ENCODE measurements at places on chromosomes 12 and 14. TPM values are rescaled to one million over a fixed set of nuclear protein-coding genes. Genes with fewer than 3 reads are reported as not detected.

The FERMT2 gene
- 31.0 TPM for total RNA-seq

The CLEC6A gene
- total RNA-seq = not detected

The PLEKHD1 gene
- 0.04 TPM for total RNA-seq

The SIX6 gene
- not detected for total RNA-seq

The KRT2 gene
- not detected for total RNA-seq

The TAS2R43 gene
- total RNA-seq = not detected

The HPD gene
- total RNA-seq = 1.8 TPM

The PKP2 gene
- total RNA-seq = 2.7 TPM

The PLD4 gene
- 0.06 TPM for total RNA-seq

The ACOT6 gene
- not detected for total RNA-seq

The SLC17A8 gene
- not detected for total RNA-seq

The FLRT2 gene
- 4.1 TPM for total RNA-seq

The FOXN4 gene
- 0.06 TPM for total RNA-seq

The EMP1 gene
- 87.2 TPM for total RNA-seq

The OR4E2 gene
- total RNA-seq = not detected

The NKX2-1 gene
- 0.03 TPM for total RNA-seq

The SOX5 gene
- total RNA-seq = not detected

The RASAL1 gene
- 0.45 TPM for total RNA-seq

The GLT8D2 gene
- 0.25 TPM for total RNA-seq

The RGS6 gene
- not detected for total RNA-seq

The MED6 gene
- 57.7 TPM for total RNA-seq

The DCN gene
- total RNA-seq = not detected

The MGP gene
- not detected for total RNA-seq

The KRT83 gene
- 6.5 TPM for total RNA-seq

The MGAT4C gene
- total RNA-seq = 0.02 TPM

The SLC2A14 gene
- total RNA-seq = not detected

The RASSF9 gene
- total RNA-seq = 0.67 TPM

The C12orf50 gene
- total RNA-seq = not detected

The FRS2 gene
- total RNA-seq = 9.6 TPM

The GLS2 gene
- total RNA-seq = 0.11 TPM

The PRIMA1 gene
- 0.39 TPM for total RNA-seq

The CISTR gene
- total RNA-seq = not detected

The RDH16 gene
- 0.10 TPM for total RNA-seq

The C12orf56 gene
- 0.03 TPM for total RNA-seq

The TMEM19 gene
- 33.3 TPM for total RNA-seq

The FBXO21 gene
- 44.3 TPM for total RNA-seq

The DBX2 gene
- not detected for total RNA-seq

The KCNK10 gene
- total RNA-seq = not detected

The MYL2 gene
- total RNA-seq = 0.13 TPM

The STON2 gene
- 0.79 TPM for total RNA-seq

The KRT86 gene
- total RNA-seq = 42.7 TPM

The A2M gene
- total RNA-seq = not detected

The TRIM9 gene
- total RNA-seq = 10.5 TPM

The KTN1 gene
- total RNA-seq = 87.4 TPM

The NDRG2 gene
- 2.1 TPM for total RNA-seq

The PLEK2 gene
- total RNA-seq = 29.7 TPM

The CLEC4C gene
- not detected for total RNA-seq

The SLC35E3 gene
- total RNA-seq = 15.9 TPM

The KRT72 gene
- total RNA-seq = not detected

The C14orf180 gene
- total RNA-seq = not detected

The SDS gene
- total RNA-seq = 0.42 TPM

The ADCY4 gene
- total RNA-seq = not detected

The INHBC gene
- 0.05 TPM for total RNA-seq

The APOF gene
- total RNA-seq = not detected

The CCDC196 gene
- not detected for total RNA-seq

The MAP3K9 gene
- 3.8 TPM for total RNA-seq

The LALBA gene
- not detected for total RNA-seq

The COX8C gene
- total RNA-seq = not detected

The PPP1R1A gene
- total RNA-seq = 0.18 TPM

Data from A549 treated with CORT108297 at 1 μM for 4 hours (cell line).